ENCODE measurements at places on chromosomes 16 and 17. TPM values are rescaled to one million over a fixed set of nuclear protein-coding genes. Genes with fewer than 3 reads are reported as not detected.

Gene HOXB5
- total RNA-seq = 0.50 TPM

Gene CRYBA1
- not detected for total RNA-seq

Gene NECAB2
- 13.9 TPM for total RNA-seq

Gene HS3ST3B1
- total RNA-seq = 1.5 TPM

Gene ZFPM1
- 25.1 TPM for total RNA-seq

Gene ZNF597
- total RNA-seq = 11.0 TPM

Gene MPV17L
- total RNA-seq = 12.5 TPM

Gene USP6
- total RNA-seq = 50.4 TPM

Gene SLC13A5
- total RNA-seq = 3.3 TPM

Gene IGFALS
- 6.7 TPM for total RNA-seq

Gene RTN4RL1
- 1.7 TPM for total RNA-seq

Gene TVP23C
- total RNA-seq = 41.1 TPM

Gene ICAM2
- 5.2 TPM for total RNA-seq

Gene PMP22
- total RNA-seq = 49.2 TPM

Gene UMOD
- 3.8 TPM for total RNA-seq

Gene HEATR9
- total RNA-seq = 6.1 TPM

Gene HOXB7
- total RNA-seq = 3.2 TPM

Gene TBC1D28
- total RNA-seq = 29.3 TPM

Gene ZNF263
- 47.3 TPM for total RNA-seq

Gene PIK3R5
- total RNA-seq = 7.4 TPM

Gene HSBP1
- 43.7 TPM for total RNA-seq
